Glutamatergic neuron (in vitro differentiated cells): ENCODE measurements at places on chromosomes 6 and 20. TPM values are rescaled to one million over a fixed set of nuclear protein-coding genes. Genes with fewer than 3 reads are reported as not detected.

Gene TSBP1
- total RNA-seq: not detected

DNA sequence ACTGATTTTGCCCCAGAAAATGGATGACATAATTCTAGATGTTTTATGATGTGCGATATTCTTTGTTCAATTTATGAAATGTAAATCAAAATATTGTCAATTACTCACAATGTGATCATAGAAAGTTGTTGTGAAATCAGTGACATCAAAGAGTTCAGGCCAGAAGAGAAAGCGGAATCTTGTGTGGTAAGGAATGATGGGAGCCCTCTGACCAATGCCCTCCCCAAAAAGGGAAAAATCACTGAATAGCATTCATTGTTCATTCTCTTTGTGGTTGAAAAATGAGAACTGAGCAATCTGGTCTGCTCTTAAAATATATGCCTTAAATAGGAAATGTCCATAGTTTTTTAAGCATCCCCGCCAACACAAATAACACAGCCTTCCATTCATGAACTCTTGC is 247.1 kb upstream of the GRIK2 start:
- no peak for DNase-seq

GRCh38 chr20:38315290-38315966 is 11.5 kb downstream of the BPI start:
- DNase-seq: no peak

DNA sequence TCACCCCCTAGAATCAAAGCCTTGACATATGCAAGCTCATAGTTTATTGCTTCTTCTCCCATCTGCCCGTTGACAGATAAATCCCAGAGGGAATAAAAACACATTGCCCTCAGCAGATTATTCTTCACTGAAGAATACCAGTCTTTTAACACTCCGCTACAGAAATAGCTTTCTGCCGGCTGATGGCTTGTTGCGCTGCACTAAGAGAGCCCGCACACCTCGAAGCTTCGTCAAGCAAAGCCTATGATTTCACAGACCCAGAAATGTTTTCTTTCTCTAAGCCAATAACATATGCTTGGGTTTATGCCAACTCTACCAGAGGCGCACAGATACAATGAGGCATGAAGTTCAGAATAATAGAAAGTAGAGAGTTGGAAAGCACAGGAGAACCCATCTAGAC is 208.9 kb upstream of the FOXQ1 start:
- DNase-seq: no peak

GRCh38 chr20:51154708-51155690 is 132.1 kb upstream of the KCNG1 start:
- DNase-seq: no peak
